ENCODE measurements at places on chromosomes 12 and 14.

- DNase-seq = no peak
These were observed 96.9 kb upstream of the EVL start for GRCh38 chr14:99968191-99968920.

DNA sequence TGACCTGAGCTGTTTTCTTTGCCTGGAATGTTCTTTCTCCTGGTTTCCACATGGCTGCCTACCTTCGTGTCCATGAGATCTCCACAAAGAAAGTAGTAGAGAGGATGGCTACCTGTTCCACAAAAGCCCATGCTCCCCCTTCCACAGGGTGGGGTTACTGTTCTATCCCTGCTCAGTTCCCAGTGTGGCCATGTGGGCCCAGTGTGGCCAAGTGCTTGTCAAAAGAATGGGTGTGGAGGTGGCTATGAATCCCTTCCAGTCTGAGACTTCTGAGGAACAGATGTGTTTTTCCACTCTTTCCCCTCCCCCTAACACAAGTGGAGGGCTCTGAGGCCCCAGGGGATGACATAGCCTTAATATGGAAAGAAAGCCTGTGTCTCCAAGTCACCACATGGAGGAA, 26.2 kb upstream of the HSP90B1 start:
- DNase-seq = no peak

GRCh38 chr14:104813286-104813685, 12.4 kb downstream of the ZBTB42 start:
- no peak for DNase-seq

- DNase-seq = no peak
These were observed 1.3 kb upstream of the TRIP11 start for GRCh38 chr14:92041203-92041602.

DNA sequence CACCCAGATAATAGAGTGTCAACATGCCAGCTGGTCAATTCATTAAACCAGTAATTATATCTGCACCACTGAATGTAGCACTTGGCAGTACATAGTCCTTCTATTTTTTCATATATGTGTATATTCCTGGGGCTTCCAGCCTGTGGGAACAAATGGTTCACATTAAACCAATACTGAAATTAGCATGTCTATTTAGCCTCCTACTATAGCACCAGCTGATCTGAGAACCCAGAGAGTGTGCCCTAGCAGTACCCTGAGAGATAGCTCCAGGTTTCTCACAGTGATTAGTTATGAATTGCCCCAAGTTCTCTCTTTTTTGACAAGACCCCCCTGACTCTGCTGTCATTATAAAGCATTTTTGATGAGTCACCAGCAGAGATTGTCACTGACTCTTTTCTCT, 1097.3 kb upstream of the FLRT2 start:
- no peak for DNase-seq

DNA sequence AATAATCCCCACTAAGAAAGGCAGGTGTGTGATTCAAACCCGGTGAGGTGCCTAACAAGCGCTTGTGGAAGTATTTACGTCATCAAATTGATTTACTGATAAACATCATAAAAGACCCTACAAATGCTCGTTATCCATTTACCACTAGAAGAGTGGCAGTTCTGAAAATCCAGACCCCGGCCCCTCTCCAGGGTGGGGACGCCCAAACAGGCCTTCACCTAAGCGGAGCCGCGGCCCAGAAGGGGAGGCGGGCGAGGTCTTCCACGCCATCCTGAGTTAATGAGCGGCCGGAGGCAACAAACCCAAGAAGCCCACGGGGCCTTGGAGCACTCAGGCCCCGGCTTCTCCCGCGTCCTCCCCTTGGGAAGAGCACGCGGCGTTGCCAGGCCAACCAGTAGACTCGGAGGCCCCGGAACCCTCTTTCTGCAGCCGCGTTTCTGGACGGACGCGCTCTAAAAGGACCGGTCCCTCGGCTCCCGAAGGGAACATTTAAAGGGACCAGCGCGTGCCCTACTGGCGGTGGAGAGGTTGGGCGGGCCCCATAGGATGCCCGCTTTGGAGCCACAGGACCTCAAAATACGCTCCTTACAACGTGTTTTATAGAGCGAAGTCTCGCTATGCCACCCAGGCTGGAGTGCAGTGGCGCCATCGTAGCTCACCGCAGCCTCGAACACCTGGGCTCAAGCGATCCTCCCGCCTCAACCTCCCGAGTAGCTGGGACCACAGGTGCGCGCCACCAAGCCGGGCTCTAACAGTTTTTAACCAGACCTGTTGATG, 3.5 kb downstream of the PTPN21 start:
- no peak for DNase-seq

- no peak for DNase-seq
These were observed 400.2 kb downstream of the BCL11B start for GRCh38 chr14:98871796-98872195.

DNA sequence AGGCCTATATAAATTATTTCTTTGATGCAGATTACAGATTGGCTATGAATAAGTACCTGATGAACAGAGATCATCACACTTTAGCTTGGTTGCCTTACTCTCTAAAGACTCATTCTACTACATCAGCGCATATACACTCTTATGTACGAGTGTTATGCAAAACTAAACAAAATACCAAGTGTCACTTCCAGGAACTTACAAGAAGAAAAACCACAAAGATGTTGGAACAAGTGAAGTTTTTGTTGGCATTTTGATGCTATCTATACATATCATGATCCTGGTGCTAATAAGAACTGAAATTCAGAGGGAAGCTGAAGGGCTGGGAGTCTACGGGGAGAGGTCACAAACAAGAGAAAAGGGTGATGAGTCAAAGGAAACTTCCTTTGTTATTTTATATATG, 47.9 kb upstream of the CERS5 start:
- DNase-seq = no peak

GRCh38 chr12:64720884-64721283, 38.3 kb downstream of the GNS start:
- no peak for DNase-seq

- DNase-seq = no peak
These were observed 5.6 kb downstream of the DAZAP2 start for GRCh38 chr12:51244269-51244668.

GRCh38 chr12:65335021-65335714, 56.7 kb downstream of the MSRB3 start:
- DNase-seq = no peak

DNA sequence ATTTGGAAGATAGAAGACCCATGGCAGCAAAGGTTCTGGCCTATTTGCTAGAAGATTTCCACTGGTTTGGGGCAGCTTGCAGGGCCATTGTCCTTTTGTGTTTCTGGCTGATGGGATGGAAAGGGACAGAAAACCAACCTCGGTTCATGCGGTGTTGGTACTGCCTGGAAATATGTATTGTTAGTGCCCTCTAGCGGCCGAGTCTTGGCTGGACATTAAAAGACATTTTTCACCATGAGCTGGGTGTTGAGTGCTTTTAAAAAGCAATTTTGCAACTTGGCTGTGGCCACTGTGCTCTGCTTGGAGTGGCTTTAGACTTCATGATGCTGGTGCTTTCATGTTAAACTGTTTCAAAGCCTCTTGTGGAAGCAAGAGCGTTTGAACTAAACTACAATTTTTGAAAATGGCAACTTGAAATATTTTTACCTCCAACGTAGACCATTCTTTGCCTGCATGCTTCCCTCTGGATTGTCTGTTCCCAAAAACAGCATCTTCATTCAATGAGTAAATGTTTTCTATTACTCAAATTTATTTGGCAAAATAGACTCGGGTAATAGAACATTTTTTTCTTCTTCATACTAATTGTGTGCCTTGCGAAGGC, 102.7 kb upstream of the TBX5 start:
- peak; percentile 33 for DNase-seq

Measured in stimulated activated CD4-positive, alpha-beta T cell treated with anti-CD3 and anti-CD28 coated beads, Interleukin-1b, Interleukin-23, amount 100 ng/mL, for 1 hour (primary cell).